ENCODE measurements at places on chromosomes 7 and 10. TPM values are rescaled to one million over a fixed set of nuclear protein-coding genes. Genes with fewer than 3 reads are reported as not detected.

DNA sequence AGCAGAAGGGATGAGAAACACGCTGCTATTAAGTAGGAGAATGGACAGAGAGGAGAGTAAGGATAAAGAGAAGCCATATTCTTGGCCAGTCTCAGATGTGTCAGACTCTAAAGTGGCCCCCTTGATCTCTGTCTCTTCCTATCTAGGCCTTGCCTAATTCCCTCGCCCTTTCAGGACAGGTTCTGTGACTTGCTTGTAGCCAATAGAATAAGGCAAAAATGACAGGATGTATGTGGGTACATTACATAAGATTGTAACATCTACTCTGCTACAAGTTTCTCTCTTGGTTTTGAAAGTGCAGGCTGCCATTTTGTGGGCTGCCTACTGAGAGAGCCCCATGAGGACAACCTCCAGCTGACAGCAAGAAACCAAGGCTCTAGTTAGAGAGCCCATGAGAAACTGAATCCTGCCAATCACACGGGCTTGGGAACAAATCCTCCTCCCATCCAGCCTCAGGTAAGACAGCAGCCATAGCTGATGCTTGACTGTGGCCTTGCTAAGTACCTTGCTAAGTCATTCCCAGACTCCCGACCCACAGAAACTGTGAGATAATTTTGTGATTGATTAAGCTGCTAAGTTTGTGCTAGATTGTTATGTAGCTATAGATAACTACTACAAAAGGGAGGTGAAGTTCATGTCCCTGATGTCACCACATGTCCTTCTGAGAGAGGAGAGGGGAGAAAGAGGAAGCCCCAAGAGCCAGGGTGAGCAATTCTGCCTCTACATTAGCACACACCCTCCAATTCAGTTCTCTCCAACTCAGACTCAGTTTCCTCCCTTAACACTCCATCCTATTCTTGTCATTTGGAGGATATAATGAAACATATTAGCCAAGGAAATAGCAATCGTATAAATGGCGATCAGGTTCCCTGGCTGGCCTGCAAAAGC is 185.5 kb downstream of the SGMS1 start:
- no peak overlapping the region for H3K27ac ChIP-seq
- no peaks in the 10 kb centered on the region for H3K36me3 ChIP-seq
- H3K4me3 ChIP-seq, result no peak overlapping the region
- DNase-seq, result no peak
- no peaks in the 10 kb centered on the region for H3K27me3 ChIP-seq

DNA sequence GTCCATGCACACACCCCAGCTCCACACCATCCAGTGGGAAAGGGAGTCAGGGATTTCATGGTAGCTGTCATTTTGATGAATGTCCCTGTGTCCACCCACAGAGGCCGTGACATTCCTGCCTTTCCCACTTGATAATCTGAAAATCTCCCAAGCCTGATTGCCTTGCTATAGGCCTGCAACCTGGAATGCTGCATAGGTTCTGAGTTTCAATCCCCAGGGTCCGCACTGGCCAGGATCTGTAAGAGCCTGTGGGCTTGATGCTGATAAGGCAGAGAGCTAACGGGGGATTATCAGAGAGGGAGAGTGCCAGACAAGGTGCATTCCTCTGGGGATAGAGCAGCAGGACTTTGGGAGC is 57.5 kb downstream of the RBM20 start:
- no peak for DNase-seq
- peak overlapping the region; percentile 94 for H3K27ac ChIP-seq
- H3K36me3 ChIP-seq, result no peaks in the 10 kb centered on the region
- no peaks in the 10 kb centered on the region for H3K27me3 ChIP-seq
- H3K4me3 ChIP-seq, result no peak overlapping the region

DNA sequence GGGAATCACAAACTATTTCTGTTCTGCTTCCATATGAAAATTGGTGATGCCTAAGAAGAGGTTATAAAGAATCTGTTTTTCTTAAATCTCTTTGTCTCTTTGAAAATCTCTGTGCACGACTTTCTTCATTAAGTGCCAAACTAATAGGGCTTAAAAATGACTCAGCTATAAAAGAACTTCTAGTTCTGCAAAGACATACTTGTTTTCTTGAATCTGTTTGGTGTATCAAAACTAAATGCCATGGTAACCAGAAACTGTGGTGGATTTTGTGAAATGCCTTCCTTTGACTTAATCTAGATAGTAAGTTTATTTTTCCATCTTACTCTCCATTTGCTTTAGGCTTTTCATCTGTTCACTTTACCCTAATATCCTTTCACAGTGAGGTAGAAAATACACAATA is 417.8 kb downstream of the PARD3 start:
- H3K36me3 ChIP-seq, result no peaks in the 10 kb centered on the region
- DNase-seq, result no peak
- H3K27ac ChIP-seq, result no peak overlapping the region
- H3K4me1 ChIP-seq, result no peaks in the 10 kb centered on the region
- H3K27me3 ChIP-seq, result no peaks in the 10 kb centered on the region

JCAD gene
- polyA plus RNA-seq, result 17.2 TPM

RSPH10B2 gene
- polyA plus RNA-seq, result not detected

TEX36 gene
- not detected for polyA plus RNA-seq

NOS3 gene
- 16.3 TPM for polyA plus RNA-seq
